Inflammatory macrophage (primary cell): ENCODE measurements at places on chromosomes 13 and 19.

- DNase-seq = no peak
Measured at GRCh38 chr19:38562096-38562495, 55.7 kb downstream of the MAP4K1 start.

- no peak for DNase-seq
Measured at GRCh38 chr13:97385146-97385545, 48.8 kb upstream of the RAP2A start.

DNA sequence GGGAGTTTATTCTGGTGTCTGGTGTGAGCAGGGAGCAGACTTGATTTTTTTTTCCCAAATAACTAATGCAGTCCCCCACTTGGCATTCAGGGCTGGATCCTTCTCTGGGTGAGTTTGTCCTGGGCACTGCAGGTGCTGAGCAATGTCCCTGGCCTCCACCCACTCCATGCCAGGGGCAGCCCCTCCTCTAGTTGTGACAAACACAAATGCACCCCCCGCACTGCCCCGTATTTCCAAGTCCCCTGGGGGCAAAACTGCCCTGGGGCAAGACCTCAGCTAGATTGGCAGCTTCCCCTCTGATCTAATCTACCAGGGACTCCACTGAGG, 6.4 kb downstream of the MOB3A start:
- DNase-seq = no peak

DNA sequence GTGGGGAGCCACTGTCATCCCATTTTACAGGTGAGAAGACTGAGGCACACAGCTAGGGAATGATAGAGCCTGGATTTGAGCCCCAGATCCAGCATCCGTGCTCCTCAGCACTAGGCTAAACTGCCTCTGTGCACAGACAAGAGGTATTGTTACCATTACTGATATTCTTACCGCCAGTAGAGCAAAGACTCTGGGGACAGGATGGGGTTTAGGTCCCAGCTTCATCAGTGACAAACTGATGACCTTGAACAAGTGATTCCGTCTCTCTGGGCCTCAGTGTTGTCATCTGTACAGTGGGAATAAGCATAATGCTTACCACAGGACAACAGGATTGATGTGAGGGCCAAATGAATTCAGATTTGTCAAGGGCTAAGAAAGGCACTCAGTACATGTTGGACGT, 16.5 kb downstream of the AXL start:
- no peak for DNase-seq

DNA sequence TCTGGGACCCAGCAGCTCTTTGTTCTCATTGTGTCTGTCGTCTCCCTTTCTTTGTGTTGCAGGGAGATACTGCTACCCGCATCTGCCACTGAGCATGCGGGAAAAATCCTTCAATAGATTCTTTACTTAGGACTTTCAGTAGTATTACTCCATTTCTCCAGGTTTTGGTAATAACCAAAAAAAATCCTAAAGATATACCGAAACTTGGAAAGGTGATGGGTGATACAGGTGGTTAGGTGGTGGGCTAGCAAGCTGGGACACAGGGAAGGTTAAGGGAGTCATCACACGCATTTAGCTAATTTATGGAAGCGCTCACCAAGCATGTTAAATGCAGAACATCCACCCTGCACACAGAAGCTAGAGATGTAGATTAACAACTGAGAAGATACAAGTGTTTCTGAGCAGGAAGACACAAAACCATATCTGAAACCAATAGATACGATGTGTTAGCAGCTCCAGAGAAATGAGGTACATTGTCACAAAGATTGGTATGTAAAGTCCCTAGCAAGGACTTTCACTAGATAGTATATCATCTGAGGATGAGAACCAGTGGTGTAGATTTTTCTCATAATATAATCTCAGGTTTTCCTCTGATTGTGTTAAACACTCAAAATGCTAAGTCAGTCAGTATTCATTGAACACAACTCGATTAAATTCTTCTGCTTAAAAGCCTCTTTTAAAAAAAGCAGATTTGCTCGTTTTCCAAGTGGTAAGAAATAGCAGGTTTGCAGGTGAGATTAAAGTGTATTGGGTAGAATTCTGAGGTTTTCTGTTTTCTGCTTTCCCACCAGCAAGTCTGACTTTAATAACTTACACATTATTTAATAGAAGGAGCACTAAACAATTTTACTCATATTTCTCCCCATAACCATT, 1.2 kb upstream of the SLAIN1 start:
- DNase-seq = no peak

DNA sequence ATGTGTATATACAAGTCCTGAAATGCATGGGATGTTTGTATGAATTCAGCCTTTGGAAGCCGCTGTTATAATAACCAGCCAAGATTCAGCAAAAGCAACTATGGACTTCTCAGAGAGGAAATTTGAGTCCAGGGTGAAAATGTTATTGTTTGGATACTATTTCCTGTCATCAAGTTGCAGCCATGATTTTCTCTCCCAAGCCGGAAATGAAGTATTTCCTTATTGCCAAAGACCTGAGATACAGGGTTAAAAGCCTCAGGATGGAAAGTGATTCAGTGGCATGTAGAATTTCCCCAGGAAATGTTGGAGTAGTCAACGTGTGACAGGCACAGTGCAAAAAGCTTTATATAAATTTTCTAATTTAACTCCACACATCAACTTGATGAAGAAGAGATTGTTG, 133.9 kb downstream of the IRS2 start:
- no peak for DNase-seq

DNA sequence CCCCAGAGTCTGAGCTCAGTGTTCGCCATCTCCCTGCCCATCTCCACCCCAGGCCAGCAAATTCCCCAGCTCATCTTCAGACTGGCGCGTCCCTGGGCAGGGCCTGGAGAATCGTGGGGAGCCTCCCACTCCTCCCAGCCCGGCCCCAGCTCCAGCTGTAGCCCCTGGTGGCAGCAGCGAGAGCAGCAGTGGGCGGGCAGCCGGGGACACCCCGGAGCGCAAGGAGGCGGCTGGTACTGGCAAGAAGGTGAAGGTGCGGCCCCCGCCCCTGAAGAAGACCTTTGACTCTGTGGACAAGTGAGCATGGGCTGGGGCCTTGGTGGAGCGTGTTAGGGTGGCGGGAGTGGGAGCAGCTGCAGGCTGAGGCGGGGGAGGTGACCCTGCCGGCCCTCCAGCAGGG, 8.4 kb upstream of the PRR19 start:
- no peak for DNase-seq

DNA sequence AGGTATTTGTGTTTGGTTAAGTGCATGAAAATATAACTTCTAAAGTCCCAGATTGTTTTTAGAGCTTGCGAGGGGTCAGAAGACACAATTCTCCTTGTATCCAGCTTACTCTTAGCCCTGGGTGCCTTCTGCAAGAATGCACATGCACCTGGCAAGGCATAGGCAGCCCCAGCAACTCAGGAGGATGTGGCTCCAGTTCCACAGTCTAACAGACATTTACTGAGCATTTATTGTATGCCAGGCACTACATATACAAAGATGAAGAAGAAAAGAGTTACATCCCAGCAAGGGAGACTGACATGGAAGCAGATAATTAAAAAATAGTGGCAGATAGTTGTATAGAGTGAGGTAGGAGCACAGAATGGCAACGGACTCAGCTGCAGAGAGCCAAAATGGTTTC, 101.1 kb upstream of the FRY start:
- DNase-seq = no peak

GRCh38 chr19:18859676-18860301, 28.0 kb downstream of the UPF1 start:
- no peak for DNase-seq

DNA sequence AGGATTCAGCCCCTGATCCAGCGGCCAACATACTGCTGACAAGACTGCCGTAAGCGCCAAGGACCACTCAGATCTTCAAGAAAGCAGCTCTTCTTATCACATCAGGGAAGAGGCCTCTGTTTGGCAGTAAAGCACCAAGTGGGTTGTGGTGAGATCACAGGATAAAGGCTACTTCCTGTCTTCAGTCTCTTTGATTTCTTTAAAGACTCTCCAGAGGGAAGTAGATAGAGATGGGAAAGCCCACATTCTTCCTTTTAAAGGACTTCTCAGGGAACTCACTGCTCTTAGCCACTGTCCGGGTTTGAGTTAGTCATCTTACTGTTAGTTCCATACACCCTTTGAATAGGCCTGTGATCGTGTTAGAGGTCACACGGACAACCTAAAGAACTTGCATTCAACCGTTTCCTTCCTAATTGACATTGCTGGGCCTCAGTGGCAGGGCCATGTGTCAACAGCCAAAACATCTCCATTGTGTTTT, 47.2 kb upstream of the POMP start:
- peak; percentile 89 for DNase-seq

GRCh38 chr13:27794921-27795717, 2.8 kb downstream of the GSX1 start:
- DNase-seq = no peak

GRCh38 chr19:7757358-7757757, 5.7 kb upstream of the CLEC4M start:
- DNase-seq = no peak

- DNase-seq = no peak
Measured at GRCh38 chr13:44407379-44407778, 33.8 kb downstream of the SERP2 start.

- no peak for DNase-seq
Measured at GRCh38 chr19:52896431-52897137, 851 bp downstream of the ZNF320 start.

DNA sequence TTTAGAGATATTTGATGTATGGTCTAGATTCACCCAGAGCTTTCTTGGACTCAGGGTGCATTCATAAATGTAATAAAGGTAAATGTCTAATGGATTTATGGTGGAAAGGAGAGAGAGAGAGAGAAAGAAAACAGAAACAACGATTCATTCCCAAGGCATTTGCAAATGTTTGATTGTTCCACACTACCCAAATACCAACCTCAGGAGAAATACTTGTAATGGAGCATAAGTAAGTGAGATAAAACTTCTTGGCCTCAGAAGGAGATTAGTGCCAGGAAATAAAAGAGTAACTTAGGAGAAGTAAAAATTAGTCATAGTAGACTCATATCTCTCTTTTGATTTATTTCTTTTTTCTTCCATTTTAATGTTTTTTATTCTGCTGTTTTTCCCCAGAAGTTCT, 40.6 kb upstream of the DGKH start:
- DNase-seq = no peak

GRCh38 chr13:80011448-80012212, 329.3 kb downstream of the SPRY2 start:
- no peak for DNase-seq

DNA sequence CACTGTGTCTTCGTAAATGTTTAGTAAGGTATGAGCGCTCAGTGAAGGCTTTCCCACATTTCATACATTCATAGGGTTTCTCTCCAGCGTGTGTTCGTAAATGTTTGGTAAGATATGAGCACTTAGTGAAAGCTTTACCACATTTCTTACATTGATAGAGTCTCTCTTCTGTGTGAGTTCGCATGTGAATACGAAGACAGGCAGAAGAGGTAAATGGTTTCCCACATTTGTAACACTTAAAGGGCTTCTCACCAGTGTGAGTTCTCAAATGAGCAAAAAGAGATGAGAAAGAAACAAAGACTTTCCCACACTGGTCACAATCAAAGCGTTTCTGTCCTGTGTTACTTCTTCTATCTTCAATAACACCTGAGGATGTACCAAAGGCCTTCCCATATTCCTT, 31.3 kb downstream of the ZNF560 start:
- DNase-seq = no peak

DNA sequence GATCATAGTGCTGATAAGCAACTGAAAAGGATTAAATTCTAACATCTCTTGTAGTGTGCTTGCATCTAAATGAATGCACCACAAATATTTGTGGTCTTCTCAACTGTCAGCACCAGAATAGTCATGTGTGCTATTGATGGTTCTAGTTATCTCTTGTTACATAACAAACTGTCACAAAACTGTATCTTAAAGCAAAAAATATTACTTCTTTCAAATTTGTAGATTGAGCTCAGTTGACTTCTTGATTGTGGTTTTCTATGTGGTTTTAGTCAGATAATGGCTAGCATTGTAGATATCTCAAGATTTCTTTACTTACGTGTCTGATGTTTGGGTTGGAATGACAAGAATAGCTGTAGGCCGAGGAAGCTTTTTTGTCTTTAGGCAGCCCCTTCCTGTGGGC, 431.3 kb downstream of the SLITRK6 start:
- DNase-seq = no peak
